Stimulated activated CD4-positive, alpha-beta T cell treated with anti-CD3 and anti-CD28 coated beads, Interleukin-1b, Interleukin-23, amount 100 ng/mL, for 1 hour (primary cell): ENCODE measurements at places on chromosomes 2 and 18.

DNA sequence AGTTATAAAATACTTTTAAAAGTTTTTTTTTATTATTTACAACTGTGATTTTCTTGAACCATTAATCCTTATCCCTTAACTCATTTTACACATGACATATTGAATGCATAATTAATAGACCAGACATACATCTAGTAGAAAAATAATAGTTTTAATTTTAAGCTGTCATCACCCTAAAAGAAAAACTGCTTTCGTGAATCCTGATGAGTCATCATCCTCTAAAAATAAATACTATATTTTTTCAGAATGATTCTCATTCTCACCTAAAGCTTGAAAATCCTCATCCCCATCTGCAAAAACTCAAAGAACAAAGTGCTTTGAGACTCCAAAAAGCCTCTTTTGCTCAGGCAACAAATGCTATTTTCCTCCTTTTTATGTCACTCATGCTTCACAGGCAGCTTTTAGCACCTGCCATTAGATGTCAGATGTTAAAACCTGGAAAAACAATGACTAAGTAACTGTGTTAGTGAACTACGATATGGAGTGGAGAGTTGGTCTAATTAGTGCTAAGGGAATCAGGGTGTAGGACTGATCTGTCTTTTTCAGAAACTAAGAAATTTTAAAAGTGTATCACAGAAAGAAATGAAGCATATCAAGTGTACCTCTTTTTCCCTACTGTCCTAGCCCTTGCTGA lies 297.6 kb downstream of the TMX3 start:
- DNase-seq, result no peak

DNA sequence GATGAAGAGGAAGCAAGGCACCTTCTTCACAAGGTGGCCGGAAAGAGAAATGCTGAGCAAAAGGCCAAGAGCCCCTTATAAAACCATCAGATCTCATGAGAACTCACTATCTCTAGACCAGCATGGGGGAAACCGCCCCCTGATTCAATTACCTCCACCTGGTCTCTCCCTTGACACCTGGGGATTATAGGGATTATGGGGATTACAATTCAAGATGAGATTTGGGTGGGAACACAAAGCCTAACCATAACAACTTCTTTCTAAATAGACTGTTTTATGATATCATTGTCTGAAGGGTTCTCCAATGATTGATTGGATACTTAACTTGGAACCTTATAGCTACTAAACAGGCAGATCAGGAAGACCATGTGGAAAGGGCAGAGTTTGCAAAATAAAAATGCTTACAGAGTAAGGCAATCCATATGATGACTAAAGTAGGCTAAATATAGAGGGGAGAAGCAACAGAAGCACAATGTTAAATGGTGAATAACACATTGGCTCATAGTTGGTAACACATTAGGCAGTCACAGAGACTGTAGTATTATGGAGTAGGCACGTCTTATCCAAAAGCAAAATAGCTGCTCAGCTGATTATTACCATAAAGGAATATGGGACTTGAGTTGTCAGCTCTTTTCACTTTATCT lies 179.0 kb downstream of the BARD1 start:
- DNase-seq, result no peak

GRCh38 chr2:44364604-44365003 lies 2.9 kb downstream of the CAMKMT start:
- no peak for DNase-seq

- DNase-seq, result no peak
Measured at GRCh38 chr18:22844628-22845027, 88.5 kb upstream of the RBBP8 start.

- DNase-seq, result no peak
Measured at GRCh38 chr18:51183372-51184090, 13.9 kb downstream of the MEX3C start.
